G401 (cell line): ENCODE measurements at places on chromosomes 7 and 10.

- DNase-seq = no peak
Measured at GRCh38 chr10:88987243-88987725, 3.3 kb upstream of the FAS start.

- DNase-seq = no peak
Measured at GRCh38 chr10:13310518-13311176, 10.8 kb upstream of the PHYH start.

- peak; percentile 27 for DNase-seq
Measured at GRCh38 chr10:5927306-5927705, 37.3 kb downstream of the FBH1 start.

GRCh38 chr7:139047970-139048369 lies 12.1 kb upstream of the ZC3HAV1L start:
- no peak for DNase-seq

- no peak for DNase-seq
Measured at GRCh38 chr10:78529262-78529661, 495.6 kb downstream of the RPS24 start.
